ENCODE measurements at places on chromosomes 4 and X.

- H3K4me3 ChIP-seq, result no peak overlapping the region
- no peaks in the 10 kb centered on the region for H3K36me3 ChIP-seq
- H3K4me1 ChIP-seq, result no peaks in the 10 kb centered on the region
- no peak overlapping the region for H3K27ac ChIP-seq
- DNase-seq, result no peak
Observed at GRCh38 chr4:24601121-24601520, 16.8 kb upstream of the DHX15 start.

DNA sequence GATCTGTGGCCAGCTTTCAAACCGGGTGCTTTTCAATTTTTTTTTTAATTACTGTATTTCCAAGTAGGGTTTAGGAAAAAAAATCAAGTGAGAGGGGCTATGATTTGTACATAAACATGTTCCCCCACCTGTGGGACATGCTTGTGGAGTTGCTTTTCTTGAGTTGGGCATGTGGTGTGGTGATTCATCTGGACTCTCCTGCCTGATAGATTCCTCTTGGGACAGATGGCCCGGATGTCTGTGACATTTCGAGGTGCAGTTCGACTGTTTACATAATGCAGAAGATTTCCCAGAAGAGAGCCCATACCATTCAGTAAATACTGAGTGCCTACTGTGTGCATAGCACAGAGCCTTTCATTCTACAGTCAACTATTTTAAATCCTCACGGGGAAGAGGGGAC lies 49.9 kb downstream of the DOCK11 start:
- H3K4me1 ChIP-seq, result peaks cover 9% of the 10 kb centered on the region
- H3K27ac ChIP-seq, result no peak overlapping the region
- no peaks in the 10 kb centered on the region for H3K27me3 ChIP-seq
- H3K4me3 ChIP-seq, result no peak overlapping the region

DNA sequence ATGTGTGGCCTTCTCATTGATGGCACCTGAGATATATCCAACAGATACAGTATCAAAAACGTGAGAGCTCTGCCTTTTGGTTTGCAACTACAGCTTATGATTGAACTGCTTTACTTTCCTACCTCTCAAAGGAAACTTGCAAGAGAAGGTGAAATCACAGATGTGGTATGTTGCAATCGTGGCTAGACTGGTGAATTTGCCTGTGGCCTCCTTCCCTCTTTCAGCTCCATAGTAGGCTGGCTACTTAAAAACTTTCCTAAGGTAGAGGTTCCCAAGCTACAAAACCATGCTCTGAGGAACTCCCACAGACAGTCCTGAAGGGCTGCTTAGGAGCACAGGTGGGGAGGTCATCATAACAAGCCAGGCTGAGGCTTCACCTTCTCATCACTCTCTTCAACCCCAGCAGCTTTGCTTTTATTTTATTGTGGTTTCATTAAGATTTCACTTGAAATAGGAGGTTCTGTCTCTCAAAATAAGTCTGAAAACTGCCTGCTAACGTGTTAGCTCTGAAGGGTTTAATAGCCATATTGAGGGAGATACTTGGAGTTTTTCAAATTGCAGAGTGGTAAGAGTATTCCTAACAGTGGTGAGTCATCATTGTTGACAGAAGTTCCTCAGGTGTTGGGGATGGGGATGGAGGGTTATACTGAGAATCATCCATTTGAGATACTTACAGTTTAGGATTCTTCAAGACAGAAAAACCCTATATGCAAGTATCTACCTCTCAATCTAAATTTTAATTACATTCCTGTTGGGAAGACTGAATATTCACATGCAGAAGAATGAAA lies 93.5 kb upstream of the UCP1 start:
- peaks cover 7% of the 10 kb centered on the region for H3K27me3 ChIP-seq
- DNase-seq, result no peak

GRCh38 chr4:103948244-103949018 lies 228.6 kb upstream of the TACR3 start:
- H3K4me3 ChIP-seq, result no peak overlapping the region
- H3K27ac ChIP-seq, result no peak overlapping the region
- H3K27me3 ChIP-seq, result no peaks in the 10 kb centered on the region
- no peak for DNase-seq
- no peaks in the 10 kb centered on the region for H3K36me3 ChIP-seq

DNA sequence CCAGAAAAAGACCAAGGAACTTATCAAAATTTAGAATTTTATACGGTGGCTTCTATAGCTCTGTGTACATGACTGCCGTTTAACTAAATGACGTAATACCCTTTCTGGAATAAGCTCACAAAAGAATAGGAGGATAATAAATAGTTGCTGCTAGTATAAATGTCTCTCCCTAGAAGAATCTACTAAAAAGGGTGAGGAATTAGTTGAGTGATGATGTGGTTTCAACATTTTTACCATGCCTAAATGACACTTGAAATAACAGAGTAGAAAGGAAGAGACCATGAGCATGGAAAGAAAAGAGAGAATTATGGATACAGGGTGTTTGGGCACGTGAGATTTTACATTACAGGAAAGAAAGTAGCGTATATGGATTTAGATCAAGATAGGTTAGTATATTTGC lies 231.1 kb downstream of the ARAP2 start:
- no peak overlapping the region for H3K27ac ChIP-seq
- no peak overlapping the region for H3K4me3 ChIP-seq
- H3K36me3 ChIP-seq, result no peaks in the 10 kb centered on the region
- peaks cover 4% of the 10 kb centered on the region for H3K27me3 ChIP-seq

GRCh38 chr4:188434643-188435042 lies 295.4 kb downstream of the TRIML1 start:
- H3K4me3 ChIP-seq, result no peak overlapping the region
- DNase-seq, result no peak
- H3K27me3 ChIP-seq, result no peaks in the 10 kb centered on the region
- no peaks in the 10 kb centered on the region for H3K36me3 ChIP-seq
- no peak overlapping the region for H3K27ac ChIP-seq

- no peaks in the 10 kb centered on the region for H3K27me3 ChIP-seq
- no peaks in the 10 kb centered on the region for H3K36me3 ChIP-seq
- H3K4me3 ChIP-seq, result no peak overlapping the region
- no peak overlapping the region for H3K27ac ChIP-seq
- no peak for DNase-seq
Observed at GRCh38 chr4:144705601-144706590, 59.9 kb downstream of the HHIP start.
